ENCODE measurements at places on chromosomes 1 and 21.
A peak's percentile ranks its signal among the peaks of the same experiment; 100 is the strongest.

DNA sequence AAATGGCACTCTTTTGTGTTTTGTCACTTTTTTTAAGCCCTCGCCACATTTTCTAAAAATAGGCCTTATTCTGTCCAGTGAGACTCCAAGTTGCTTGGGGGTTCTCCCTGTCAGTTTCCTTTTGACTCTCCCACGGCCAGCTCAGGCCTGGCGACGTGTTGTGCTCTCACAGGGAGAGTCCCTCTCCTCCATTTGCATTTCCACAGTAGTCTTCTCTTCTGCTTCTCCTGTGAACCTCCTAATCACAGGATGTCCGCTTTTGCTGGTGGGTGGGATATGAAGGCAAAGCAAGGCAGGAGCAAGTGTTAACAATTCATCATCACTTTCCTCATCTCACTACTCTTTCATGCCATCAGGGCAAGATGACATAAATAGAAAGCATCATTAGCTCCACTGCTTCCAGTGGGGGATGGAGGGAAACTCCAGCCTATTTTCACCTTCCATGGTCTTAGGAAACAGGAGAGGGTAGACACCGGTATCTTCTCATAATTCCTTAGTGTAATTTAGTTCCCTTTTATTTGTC is 99.8 kb downstream of the INTS7 start:
- DNase-seq, result peak; percentile 44

- no peak for DNase-seq
Measured at GRCh38 chr1:213394837-213395236, 343.8 kb downstream of the RPS6KC1 start.

GRCh38 chr1:3027611-3028371 is 6.5 kb downstream of the ACTRT2 start:
- DNase-seq, result no peak

DNA sequence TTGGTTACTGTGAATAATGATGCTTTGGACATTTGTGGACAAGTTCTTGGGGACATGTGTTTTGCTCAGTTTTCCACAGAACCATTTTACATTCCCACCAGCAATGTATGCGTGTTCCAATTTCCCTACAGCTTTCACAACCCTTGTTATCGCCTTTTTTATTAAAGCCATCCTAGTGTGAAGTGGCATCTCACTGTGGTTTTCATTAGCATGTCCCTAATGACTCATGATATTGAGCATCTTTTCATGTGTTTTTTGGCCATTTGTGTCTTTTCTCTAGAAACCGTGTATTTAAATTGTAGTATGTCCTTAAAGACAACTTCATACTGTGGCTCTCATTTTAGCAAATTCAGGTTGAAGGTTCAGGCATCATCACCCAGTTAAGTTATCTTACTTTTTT is 132.1 kb downstream of the TGFBR3 start:
- no peak for DNase-seq

GRCh38 chr1:31111290-31111951 is 45.9 kb upstream of the PUM1 start:
- no peak for DNase-seq

GRCh38 chr1:3222042-3222692 is 153.2 kb downstream of the PRDM16 start:
- DNase-seq, result no peak

- DNase-seq, result no peak
Measured at GRCh38 chr1:217484871-217485270, 146.0 kb downstream of the GPATCH2 start.

- DNase-seq, result no peak
Measured at GRCh38 chr1:162292422-162292849, 84.2 kb downstream of the SPATA46 start.

DNA sequence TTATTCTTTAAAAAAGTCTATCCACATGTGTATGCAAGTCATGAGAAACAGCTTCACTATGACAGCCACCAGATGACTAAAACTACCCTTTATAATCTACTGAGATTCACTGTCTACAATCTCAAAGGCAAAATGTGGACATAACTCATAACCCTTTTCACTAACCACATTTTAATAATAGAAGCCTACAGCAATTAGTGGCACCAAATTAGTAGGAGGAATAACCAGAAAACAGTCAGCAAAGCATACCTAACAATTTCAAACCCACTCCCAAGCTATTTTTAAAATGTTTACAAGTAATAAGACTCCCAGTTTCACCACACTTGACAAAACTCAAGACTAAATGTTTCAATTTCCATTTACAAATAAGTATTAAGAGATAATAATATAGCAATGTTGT is 442.9 kb downstream of the PTPRC start:
- DNase-seq, result no peak

DNA sequence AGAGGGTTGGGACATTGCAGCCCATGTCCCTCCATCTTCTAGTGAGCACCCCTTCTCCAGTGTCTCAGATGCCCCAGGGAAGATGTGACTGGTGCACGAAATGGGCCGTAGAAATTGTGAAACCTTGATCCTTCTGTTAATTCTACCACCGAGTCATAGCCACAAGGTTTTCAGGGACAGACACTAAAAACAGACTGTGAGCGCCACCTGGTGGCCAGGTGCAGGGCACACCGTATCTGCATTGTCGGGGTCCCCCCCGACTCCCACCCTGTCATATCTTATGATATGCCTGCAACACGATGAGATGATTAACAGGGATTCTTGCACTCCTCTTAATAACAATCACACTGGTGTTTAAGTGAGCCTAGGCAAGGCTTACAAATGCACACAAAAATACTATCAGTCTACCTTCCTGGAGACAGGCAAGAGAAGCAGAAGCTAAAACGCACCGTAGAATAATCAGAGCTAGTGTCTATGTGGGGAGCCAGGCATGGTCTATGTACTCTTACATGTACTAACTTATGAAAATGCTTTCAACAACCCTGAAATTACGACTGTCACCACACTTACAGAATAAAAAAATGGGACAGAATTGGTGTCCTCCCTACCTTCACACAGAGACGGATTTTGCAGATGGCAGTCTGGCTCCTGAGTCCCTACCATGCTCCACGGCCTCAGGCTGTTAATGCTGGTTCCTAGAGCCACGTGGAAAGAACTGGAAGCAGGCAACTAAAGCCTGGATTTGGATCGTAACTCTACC is 57.9 kb downstream of the FHAD1 start:
- peak; percentile 59 for DNase-seq

DNA sequence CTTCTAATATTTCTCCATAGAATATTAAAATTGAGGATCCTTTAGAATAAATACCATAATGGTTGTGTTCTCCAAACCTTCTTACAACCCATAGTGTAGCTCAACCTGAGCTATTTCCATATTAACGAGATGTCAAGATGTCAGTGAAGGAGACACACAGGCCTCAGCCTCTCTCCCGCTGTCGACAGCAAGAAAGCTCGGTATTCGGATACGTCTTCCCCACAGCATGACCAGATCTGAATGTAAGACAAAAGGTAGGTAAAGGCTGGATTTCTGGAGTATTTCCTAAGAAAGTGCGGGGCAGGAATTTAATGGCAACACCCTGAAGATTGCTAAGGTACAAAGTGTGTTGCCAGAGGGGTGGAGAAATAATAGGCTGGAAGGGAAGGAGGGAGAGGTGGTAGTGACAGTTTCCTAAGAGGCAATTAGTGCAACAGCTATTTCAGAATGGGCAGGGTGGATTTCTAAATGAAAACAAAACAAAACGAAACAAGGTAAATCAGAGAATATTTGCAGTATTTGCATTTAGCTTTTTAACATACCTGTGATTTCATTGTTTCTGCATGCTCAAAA is 1.7 kb downstream of the ADSS2 start:
- no peak for DNase-seq

DNA sequence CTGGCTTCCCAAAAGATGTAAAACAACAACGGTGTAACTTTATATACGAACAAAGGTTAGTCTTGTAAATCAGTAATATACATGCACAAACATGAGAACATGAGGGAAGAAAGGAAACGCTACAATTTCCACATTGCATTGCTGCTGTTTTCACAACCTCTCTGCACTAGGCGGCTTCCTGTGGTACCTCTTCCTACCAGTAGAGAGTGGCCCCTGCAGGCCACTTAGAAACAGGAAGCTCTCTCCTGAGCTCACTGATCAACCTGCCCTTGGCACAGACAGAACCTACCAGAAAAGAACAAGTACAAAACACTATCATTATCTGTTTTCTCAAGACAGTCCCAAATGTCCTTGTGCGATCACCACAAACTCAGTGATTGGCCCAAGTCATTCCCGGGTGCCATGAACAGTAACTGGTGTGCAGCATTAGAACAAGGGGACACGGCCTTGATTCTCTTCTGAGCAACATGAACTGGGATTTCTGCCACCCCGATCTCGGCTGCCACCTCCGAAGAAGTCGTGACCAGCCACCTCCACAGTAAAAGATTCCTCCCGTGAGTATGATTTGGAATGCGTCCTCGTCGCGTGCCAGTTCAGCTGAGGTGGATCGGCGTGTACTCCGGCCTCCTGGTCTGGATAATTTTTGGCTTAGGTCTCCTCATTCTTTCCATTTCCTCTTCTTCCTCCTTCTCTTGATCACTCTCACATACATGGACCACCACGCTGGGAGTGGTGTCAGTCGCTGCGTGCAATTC is 5.7 kb upstream of the KCNE1 start:
- DNase-seq, result no peak

All from activated CD8-positive, alpha-beta memory T cell treated with anti-CD3 and anti-CD28 coated beads for 48 hours (primary cell).